Iris pigment epithelial cell (primary cell): ENCODE measurements at places on chromosomes 5 and 9.

GRCh38 chr5:90640484-90641059 is 82.0 kb downstream of the ADGRV1 start:
- peak; percentile 1 for DNase-seq

- no peak for DNase-seq
Observed at GRCh38 chr5:98128846-98129245, 644.6 kb upstream of the RGMB start.

GRCh38 chr9:137138722-137139467 is at the start of gene GRIN1:
GRIN1 (plus strand) TSS chr9:137139154; CDS start chr9:137139487, 333 bp downstream.
- DNase-seq = peak; percentile 24

DNA sequence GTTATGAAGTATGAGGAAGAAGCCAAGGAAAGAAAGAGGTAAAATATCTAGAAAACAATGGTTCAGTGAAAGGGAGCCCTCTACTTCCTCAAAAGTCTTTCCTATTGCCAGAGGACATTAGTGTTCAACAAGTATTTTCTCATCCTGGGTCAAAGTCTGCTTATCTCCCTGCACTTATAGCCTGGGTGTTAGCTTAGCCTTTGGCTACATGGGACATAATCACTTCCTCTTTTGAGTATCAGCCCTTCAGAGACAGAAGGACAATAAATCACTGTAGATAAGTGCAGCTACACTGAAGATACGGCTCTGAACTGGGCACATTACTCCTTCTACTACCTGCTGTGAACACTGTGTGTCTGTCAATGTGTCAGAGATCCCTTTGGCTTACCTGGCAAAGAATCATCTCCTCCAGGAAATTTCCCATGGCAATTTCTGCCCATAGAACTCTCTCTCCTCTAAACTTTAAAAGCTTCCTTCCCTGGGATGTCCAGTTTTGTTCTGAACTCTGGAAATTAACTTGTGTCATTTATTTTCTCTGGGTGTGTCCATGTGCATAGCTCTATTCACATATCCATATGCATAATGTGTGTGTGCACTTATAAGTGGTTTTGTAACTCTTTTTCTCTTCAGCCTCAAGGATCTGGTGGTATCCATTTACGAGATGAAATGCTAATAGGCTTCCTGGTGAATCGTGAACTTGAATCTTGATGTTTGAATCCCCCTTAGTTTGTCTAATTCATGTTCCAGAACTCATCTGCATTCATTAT is 30.0 kb upstream of the RECK start:
- no peak for DNase-seq

DNA sequence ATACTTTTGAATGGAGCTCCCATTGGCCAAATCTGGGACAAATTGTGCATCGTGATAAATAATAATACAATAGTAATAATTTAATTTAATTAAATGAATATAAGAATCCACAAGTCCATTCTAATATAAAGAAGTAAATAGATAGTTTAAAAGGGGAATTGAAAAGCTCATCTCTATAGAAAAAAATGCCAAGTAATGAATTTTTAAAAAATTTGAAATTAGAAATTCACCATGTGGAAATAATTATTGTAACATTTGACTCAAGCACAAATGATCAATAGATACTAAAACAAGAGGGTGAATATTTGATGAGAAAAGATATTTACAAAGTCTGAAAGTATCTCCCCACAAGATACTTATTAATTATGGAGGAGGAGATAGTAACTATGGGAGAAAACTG is 467.4 kb downstream of the CETN3 start:
- no peak for DNase-seq

- DNase-seq = peak; percentile 36
Observed at GRCh38 chr5:64746446-64746845, 22.0 kb downstream of the SREK1IP1 start.

DNA sequence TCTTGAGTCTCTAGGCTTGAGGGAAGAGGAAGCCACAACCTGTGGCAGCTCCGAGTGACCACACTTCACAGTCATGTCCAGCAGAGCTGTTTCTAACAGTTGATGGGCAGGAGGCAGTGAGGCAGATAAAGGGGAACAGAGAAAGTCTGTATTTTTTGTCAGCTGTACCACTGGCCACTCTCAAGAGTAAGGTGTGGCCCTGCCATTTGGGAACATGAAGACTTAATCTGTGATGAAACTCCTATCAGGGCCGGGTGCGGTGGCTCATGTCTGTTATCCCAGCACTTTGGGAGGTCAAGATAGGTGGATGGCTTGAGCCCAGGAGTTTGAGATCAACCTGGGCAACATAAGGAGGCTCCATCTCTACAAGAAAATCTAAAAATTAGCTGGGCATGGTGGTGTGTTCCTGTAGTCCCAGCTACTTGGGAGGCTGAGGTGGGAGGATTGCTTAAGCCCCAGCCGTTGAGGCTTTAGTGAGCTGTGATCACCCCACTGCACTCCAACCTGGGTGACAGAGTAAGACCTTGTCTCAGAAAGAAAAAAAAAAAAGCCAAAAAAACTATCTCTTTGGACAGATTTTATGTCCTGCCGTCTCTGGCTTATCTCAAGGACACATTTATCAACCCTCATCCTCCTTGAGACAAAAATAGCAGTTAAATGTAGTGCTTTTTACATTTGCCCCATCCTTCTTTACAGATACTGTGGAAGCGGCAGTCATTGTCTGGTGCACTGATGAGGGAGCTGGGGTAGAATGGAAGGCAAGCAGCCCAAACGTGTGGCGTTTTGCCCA is 11.9 kb upstream of the COL15A1 start:
- DNase-seq = no peak

DNA sequence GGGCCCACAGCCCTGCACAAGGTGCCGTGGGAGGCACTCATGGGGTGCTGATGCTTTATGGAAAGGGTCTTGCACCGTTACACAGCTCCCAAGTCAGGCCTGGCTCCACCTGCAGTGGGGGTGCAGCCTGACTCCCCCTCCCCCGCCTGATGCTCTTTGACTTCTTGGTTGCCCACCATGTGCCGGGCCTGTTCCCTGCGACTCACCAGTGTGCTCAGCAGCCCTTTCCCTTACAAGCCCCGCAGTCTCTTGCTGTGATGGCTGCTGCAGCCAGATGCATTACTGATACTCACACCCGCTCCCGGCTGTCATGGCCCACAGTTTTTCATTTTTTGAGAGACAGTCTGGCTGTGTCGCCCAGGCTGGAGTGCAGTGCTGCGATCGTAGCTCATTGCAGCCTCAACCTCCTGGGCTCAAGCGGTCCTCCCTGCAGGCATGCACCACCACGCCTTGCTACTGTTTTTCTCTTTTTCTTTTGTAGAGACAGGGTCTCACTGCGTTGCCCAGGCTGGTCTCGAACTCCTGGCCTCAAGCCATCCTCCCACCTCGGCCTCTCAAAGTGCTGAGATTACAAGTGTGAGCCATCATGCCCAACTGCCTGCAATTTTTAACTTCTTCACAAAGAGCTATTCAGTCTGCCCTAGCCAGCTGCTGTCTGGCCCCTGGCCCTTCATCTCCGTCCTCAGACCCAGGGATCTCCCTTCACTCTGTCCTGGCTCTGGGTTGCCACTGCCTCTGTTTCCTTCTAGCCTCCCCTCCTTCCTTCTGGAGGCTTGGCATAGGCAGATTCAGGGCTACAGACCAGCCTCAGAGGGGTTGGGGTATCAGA is 109.5 kb downstream of the RXRA start:
- DNase-seq = no peak

- no peak for DNase-seq
Observed at GRCh38 chr9:17760250-17760649, 181.4 kb downstream of the SH3GL2 start.

GRCh38 chr5:91140657-91141056 is 242.5 kb downstream of the ARRDC3 start:
- no peak for DNase-seq

DNA sequence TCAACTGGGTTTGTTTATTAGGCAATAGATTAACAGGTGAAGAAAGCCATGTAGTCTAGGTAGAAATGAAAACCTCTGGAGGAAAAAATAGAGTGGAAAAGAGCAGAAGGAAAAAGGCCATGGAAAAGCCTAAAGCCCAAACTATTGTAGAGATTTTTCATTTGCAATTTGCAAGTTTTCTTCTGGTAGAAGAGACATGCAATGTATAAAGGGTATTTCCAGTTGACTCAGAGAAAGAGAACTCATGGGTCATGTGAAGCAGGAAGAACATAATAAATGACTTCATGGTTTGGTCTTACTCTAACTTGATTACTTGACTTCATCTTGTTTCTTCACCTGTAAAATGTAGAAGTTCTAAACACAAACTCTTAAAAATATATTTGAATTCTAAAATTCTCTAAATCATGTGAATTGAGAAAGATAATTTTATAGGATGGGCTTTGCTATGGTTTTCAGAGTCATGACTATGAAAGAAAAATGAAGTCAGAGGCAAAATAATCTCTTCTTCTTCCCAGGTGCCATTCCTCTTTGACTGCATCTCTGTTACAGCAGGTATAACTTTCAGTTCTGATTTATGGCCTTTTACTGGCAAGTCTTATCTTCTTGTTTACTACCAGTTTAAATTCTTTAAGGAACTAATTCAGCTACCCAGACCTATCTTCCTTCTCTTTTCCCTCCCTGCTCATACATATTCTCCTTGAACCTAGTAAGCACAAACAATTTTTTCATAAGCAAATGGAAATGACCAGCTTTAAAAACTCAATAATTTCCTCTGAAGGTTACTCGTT is 47.7 kb upstream of the TMC1 start:
- DNase-seq = peak; percentile 90

DNA sequence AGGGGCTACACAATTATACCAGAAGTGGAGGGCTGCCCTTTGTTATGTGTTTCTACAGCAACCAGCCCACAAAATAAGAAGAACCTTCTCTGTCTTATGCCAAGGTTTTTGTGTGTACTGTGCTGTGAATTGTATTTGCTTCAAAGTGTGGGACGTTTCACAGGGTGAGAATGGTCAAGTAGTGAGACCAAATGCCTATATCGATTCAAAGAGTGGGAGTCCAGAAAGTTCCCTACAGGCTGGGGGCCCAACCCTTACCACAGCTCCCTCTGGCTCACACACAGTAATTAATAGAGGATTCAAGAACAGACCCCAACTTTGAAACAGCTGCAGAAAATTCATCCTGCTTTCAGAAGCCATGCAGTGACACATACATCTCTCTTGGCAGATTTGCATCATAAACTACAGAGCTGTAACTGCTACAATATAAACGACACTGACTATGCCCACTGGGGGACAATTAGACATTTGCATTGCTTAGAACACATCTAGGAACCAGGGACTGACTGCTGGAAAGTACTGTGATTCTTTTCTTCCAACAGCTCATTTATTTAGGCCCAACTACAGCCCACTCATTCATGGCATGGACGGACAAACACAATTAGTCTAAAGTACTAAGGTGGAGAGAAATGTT is 12.8 kb downstream of the ENC1 start:
- no peak for DNase-seq

DNA sequence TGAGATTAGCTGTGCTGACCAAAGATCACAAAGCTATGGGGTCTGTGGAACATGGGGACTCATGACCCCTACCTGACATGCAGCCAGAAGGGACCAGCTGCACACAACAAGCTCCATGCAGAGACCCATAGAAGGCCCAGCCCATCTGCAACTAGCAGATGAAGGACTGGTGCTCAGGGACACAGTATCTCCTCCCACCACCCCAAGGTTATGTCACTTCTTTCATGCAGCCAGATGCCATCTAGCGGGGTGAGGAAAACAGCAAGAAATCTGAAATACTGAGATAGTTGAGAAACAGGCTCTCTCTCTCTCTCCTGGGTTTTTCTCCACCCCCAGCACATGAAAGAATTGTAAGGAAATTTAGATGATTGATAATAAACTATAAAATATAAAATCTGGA is 161.3 kb upstream of the DAPK1 start:
- DNase-seq = no peak

DNA sequence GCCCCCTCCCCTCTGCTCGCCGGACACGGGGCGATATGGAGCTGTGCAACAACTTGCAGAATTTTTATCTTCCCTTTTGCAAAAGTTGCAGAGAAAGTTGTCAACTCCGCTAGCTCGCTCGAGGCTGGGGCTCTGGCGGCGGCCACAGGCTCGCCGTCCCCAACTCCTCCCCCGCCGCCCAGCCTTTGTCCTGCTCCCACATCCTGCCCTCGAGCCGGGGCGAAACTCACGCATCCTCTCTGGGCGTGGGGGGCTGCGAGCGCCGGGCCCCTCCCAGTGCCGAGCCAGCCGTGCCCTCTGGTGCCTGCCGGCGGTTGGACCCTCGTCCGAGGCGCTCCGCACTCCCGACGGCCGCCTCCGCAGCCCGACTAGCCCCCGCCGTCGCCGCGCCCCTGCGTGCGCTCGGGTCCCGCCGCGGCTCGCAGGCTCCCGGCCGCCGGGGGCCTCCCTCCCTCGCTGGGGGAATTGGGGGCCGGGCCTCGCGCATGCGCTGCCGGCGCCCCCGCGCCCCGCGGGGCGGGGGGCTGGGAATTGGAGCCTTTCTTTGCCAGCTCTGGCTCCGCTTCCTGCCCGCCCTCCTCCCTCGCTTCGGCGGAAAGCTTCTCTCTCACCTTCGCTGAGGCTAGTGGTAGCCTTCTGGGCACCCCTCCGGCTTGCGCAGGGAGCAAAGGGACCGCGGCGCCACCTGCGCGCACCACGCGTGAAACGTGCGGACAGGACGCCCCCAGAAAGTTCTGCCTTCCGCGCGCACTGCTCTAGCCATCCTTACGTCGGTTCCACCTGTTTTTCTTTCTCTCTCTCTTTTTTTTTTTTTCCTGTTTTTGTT is at the start of gene CCNJL:
CCNJL (minus strand) TSS at position 431 of the 826 bp plus-strand sequence. CDS start 641 bp downstream, outside the sequence.
- peak; percentile 33 for DNase-seq

DNA sequence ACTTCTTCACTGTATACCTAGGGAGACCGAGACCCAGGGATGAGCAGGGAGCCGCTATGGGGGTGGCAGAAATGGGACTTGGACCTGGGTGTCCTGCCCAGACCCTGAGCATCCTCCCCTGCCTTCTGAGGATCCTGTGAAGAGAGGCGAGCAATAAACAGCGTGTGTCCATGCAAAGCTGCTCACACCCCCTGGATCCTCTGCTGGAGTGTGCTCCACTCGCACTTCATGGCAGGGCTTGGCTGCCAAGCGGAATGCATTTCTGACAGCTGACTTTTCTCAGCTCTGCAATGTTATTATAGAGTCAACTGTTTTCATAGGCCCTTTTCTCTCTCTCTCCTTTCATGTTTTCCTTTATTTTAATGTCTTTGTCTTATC is 31.0 kb upstream of the ALDH1B1 start:
- DNase-seq = no peak
